ENCODE measurements at places on chromosomes 4 and X.
A peak's percentile ranks its signal among the peaks of the same experiment; 100 is the strongest.

GRCh38 chr4:149176039-149176438 is 639.6 kb downstream of the IQCM start:
- DNase-seq = no peak

- peak; percentile 4 for DNase-seq
These were observed 276.5 kb downstream of the PPP4R3C start for GRCh38 chrX:27186671-27187070.

GRCh38 chrX:14027511-14028019 is 2.1 kb downstream of the GEMIN8 start:
- DNase-seq = no peak

- no peak for DNase-seq
These were observed 11.8 kb upstream of the SHISA3 start for GRCh38 chr4:42385516-42385915.

DNA sequence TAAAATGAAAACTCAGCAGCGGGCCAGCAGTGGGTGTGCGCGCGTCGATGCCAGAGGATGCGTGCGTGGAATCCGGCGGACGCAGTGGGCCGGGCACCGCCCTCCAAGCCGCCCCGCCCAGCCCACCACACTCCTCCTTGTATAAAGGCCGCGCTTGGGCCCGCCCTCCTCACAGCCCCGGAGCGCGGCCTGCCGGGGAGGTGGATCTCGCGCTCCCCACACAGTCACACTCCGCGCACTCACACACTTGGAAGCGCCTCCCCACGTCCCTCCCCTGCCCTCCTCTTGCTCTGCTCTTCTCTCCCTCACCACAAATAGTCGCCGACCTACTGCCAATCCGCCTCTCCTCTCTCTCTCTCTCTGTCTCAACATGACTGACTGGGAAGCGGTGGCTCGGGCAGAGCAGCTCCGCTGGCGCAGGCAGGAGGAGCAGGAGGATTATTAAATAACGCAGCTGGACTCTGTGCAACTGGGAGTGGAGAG is at the start of gene CCSER1:
TSS of gene CCSER1 (plus strand) at position 172 of the 483 bp plus-strand sequence.
- no peak for DNase-seq

DNA sequence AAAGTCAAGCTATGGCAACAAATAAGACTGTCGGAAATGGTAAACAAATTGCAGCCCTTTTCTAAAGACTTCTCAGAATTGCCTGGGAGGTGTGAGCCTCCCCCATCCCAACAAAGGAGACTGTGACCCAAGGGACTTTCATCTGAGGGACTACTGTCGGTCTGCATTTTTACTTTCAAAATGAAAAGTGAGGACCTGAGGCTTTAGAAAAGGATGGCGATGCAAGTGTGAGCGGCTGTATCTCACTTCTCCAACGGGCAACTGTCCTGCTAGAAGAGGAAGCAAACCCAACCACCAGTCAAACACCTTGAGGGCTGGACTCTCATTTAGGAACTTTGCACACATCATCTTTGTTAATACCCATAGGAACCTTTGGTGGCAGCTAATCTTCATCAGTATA is 62.6 kb upstream of the CLNK start:
- no peak for DNase-seq

DNA sequence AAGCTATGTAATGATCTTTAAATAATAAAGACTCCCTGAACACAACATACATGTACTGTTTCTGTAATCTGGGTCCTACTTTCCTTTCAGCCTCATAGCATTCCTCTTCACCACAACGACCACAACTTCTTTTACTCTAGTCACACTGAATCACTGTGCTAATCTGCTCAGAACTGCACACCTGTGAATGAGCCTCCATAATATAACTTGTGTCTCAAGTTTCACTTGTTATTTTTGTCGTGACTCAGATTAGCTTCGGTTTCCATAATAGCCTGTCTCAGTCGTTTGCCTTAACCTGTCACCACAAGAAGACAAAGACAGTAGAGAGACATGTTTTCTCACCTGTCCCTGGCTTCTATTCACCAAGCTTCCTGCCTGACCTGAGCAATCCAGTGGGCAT is 61.8 kb downstream of the MAGED1 start:
- DNase-seq = no peak

- DNase-seq = no peak
These were observed 61.0 kb downstream of the SEPSECS start for GRCh38 chr4:25098964-25099891.

GRCh38 chrX:34288782-34289181 is 156.7 kb upstream of the FAM47A start:
- no peak for DNase-seq

DNA sequence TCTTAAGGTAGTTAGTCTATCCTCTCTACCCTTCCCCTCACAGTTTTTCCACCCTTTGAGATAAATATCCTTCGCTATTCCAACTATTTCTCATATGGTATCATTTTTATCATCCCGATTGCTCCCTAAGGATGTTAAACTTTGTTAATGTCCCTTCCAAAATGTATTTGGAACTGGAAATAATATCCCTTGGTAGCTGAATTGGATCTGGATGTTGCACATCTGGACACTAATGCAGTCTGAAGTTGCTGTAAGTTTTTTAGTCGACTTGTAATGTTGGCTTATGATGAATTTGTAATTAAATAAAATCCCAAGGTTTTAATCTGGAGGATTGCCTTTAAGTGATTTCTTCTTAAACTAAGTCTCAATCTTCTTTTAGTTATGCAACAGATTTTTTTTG is 22.5 kb downstream of the XIAP start:
- no peak for DNase-seq

DNA sequence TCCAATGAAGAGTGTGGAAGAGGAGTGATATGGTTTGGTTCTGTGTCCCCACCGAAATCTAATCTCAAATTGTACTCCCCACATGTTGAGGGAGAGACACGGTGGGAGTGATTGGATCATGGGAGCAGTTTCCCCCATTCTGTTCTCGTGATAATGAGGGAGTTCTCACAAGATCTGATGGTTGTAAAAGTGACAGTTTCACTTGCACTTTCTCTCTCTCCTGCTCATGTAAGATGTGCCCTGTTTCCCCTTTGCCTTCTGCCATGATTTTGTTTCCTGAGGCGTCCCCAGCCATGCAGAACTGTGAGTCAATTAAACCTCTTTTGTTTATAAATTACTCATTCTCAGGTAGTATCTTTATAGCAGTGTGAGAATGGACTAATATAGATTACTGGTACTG is 39.6 kb downstream of the FAM47C start:
- no peak for DNase-seq

All from stimulated activated CD8-positive, alpha-beta memory T cell treated with anti-CD3 and anti-CD28 coated beads, Interleukin-4, amount 100 ng/mL, for 1 hour (primary cell).